ENCODE measurements at places on chromosomes 1 and 21. TPM values are rescaled to one million over a fixed set of nuclear protein-coding genes. Genes with fewer than 3 reads are reported as not detected.

Gene TMEM51
- 25.8 TPM for total RNA-seq

Gene AGMAT
- 3.1 TPM for total RNA-seq

Gene TAS1R3
- total RNA-seq: 0.31 TPM

Gene ILDR2
- total RNA-seq: 0.08 TPM

Gene LCA5L
- 0.87 TPM for total RNA-seq

Gene LDLRAD1
- not detected for total RNA-seq

Gene CD101
- total RNA-seq: not detected

Gene PRKCZ
- total RNA-seq: 26.7 TPM

Gene GOLT1A
- 0.49 TPM for total RNA-seq

Gene CTNNBIP1
- 36.9 TPM for total RNA-seq

Gene ANKRD35
- not detected for total RNA-seq

Gene TMEM82
- total RNA-seq: not detected

Gene SPRR2E
- not detected for total RNA-seq

Gene LRRIQ3
- 0.85 TPM for total RNA-seq

Gene MROH9
- not detected for total RNA-seq

Gene OR10Z1
- not detected for total RNA-seq

Gene AADACL3
- not detected for total RNA-seq
